Activated naive CD8-positive, alpha-beta T cell treated with anti-CD3 and anti-CD28 coated beads, Interleukin-2, amount 10 ng/mL, durations not matched to agents 7 days and 5 days (primary cell): ENCODE measurements at places on chromosomes 6 and 20. TPM values are rescaled to one million over a fixed set of nuclear protein-coding genes. Genes with fewer than 3 reads are reported as not detected.

Gene GTSF1L
- not detected for total RNA-seq

Gene CEP85L
- total RNA-seq: 53.1 TPM

Gene FNDC11
- 0.48 TPM for total RNA-seq

Gene DUSP15
- total RNA-seq: not detected

Gene TRIM38
- total RNA-seq: 29.1 TPM

DNA sequence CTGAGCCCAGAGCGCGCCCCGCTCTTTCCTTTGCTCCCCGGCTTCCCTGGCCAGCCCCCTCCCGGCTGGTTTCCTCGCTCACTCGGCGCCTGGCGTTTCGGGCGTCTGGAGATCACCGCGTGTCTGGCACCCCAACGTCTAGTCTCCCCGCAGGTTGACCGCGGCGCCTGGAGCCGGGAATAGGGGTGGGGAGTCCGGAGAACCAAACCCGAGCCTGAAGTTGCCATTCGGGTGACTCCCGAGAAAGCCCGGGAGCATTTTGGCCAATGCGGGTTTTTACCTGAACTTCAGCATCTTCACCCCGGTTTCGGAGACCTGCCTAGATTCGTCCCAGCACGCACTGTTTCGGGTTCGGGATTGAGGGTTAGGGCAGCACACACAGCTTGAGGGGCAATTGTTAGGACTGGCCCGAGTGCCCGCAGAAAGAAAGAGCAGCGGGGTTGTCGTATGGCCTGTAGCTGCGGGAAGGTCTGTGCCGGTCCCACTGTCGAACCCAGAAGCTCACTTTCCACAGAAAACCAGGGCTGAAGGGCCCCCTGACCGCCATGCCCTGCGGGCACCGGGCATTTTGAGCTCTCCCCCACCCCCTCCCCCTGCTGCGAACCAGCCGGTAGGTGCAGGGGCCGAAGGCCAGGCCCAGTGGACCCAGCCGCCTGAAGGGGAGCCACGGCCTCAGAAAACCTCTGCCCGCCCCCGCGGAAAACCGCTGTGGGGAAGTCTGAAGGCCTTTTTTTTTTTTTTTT lies 2.1 kb downstream of the FOXP4 start:
- DNase-seq: peak; percentile 61

- DNase-seq: no peak
Observed at GRCh38 chr6:129510950-129511349, 199.0 kb downstream of the ARHGAP18 start.

DNA sequence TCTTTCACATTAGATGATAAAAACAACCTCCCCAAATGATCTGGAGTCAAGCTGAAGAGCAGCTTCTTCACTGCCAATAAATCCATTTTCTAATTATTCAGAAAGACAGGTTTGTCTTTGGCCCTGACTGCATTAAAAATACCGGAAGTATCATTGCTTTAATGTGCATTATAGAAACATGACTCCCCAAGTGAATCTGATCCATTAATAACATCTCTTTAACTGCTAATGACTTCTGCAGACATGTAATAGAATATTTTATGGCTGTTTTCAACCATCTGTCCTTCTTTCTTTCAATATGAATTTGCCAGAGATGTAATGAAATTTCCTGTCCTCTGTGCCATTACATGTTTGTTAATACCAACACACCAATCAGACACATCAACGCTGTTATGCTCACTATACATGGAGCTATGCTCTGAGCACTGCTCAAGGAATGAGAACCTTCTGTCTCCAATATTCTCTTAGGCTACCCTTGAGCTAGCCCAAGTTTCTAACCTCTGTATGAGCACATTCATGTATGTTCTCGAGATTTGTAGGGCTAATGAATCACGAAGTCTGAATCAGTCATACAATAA lies 87.8 kb downstream of the LYRM4 start:
- no peak for DNase-seq

DNA sequence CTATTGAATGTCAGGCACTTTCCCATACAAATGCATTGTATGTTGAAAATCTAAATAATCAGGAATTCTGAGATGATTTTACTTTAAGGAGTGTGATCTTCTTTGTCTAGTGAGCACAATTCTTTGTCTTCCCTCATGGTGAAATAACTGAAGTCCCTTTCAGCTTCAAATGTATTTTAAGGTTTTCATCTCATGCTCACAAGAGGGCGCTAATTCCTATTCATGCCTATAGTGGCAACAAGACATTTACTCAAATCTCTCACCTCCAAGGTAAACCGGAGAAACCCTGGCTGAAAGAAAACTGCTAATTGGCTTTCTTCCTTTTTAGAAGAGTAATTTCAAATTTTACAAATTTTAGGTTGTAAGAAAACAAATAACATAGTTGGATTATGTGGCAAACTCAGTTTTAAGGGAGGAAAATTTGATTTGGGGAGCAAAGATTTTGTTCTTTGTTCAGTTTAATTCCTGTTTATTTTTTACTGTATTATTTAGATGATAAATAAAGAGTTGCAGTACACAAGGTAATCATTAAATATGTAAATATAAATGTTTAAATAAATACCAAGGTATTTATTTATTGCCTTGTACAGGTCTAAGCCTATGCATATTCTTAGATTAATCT lies 69.1 kb downstream of the SLC35F1 start:
- DNase-seq: no peak

DNA sequence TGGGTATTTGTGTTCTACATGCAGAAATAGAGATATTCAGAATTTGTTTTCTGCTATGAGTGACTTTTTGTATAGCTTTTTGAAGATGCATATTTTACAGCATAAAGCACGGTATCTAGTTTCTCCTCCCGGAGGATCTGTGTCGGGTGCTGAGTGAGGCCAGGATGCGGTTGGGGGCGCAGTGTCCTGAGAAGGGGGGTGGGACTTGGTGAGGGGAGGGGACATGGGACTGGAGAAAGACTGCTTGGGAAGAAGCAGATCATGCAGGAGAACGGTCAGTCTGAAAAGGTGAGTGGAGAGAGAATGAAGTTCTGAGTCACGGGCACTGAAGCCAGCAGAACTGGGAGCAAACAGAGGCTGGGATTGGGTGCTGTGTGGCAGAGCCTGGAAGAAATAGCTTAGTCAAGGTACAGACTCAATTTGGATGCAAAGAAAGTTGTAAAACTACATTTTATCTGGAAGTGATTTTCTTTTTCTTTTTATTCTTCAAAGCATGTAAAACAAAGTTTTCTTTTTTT lies 44.0 kb downstream of the STX11 start:
- DNase-seq: no peak

DNA sequence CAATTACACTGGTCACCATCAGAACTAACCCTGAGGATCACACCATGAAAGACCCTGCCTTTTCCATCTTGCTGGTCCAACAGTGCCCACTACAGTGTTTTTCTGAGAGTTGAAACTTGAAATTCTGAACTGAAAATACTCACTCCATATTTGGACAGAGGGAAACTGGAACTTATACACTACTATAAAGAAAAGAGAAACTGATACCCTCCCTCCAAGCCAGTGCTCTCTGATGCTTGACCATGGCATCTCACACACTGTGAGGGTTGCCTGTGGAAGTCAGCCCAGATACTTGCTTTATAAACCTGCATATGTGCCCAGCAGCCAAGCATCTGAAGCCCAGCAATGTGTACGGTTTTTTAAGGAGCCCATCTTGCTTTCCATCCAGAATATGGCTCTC lies 108.7 kb downstream of the FOXA2 start:
- no peak for DNase-seq

DNA sequence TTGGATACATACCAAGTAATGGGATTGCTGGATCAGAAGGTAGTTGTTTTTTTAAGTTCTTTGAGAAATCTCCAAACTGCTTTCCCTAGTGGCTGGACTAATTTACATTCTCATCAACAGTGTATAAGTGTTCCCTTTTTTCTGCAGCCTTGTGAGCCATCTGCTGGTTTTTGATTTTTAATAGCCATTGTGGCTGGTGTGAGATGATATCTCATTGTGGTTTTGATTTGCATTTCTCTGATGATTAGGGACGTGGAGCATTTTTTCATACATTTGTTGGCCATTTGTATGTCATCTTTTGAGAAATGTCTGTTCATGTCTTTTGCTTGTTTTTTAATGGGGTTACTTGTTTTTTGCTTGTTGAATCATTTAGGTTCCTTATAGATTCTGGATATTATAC lies 34.8 kb downstream of the TOP1 start:
- no peak for DNase-seq

DNA sequence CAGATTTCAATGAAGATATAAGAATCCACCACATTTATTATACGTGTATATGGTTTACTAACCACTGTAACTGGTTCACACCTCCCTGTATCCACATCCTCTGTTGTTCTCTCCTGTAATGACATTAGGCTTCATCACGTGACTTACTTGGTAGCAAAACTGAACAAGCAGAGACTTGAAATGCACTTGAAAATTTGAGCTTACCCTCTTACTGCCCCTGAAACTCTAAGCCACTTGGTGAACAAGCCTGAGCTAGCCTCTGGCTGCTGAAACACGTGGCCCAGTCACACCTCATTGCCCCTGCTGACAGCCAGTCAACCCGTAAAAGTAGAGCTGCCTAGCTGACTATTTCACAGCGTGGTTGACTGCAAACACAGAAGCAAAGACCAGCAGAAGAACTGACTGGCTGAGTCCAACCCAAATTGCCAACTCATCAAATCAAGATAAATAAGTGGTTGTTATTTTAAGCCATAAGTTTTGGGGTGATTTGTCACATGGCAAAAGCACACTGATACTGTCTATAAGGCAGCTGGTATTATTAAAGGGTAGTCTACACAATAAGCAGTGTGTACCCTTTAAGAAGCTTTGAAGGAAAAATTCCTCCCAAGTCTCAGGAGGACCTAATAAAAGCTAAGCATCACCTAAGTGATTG lies 109.0 kb downstream of the RALGAPA2 start:
- no peak for DNase-seq

DNA sequence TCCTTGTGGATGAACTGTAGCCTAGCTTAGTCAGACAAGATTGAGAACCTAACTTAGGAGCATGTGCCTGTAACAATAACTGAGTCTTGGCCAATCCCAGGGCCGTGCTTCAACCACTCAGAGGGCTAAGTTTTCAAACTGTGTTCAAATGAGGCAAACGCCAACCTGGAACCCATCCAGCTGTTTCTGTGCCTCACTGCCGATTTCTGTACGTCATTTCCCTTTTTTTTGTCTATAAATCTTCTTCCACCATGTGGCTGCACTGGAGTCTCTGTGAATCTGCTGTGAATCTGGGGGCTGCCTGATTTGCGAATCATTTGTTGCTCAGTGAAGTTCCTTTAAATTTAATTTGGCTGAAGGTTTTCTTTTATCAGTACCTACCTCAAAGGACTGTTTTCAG lies 115.0 kb upstream of the CHD6 start:
- no peak for DNase-seq

DNA sequence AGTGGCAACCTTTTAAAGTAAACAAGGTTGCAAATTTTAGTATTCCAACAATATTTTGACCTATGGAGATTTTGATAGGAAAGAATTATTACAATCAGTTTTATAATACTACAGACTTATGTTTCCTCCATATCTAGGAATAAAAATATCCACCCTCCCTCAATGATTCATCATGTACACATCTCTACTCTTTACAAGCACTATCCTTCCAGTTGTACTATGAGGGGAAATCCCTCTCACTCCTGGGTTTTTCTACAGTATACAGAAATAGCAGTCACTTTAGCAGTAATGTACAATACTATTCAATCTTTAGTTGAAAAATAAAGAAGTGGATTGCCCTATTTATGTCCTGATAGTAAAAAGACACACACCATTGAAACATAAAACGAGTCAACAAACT lies 46.3 kb upstream of the SCML4 start:
- DNase-seq: no peak

GRCh38 chr6:3726421-3726820 lies 25.1 kb downstream of the PXDC1 start:
- no peak for DNase-seq

- DNase-seq: no peak
Observed at GRCh38 chr6:12336121-12336971, 46.2 kb downstream of the EDN1 start.
